AG04449 (cell line): ENCODE measurements at places on chromosomes 12 and 14.

DNA sequence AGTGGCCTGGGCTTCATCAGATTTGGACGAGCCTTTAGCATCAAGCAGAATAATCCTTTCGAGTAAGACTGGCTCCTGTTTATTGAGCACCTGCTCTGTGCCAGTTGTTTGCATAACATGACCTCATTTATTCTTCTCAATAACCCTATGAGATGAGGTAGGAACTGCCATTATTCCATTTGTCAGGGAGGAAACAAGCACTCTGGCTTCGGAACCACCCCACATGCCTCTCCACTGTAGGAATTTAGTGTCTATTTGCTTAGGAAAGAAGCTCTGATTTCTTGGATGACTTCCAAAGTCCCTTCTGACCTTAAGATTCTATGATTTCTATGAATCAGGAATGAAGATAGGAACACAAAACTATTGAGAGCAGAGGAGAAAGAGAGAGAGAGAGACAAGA lies 11.0 kb downstream of the SAMD4A start:
- no peak for DNase-seq

DNA sequence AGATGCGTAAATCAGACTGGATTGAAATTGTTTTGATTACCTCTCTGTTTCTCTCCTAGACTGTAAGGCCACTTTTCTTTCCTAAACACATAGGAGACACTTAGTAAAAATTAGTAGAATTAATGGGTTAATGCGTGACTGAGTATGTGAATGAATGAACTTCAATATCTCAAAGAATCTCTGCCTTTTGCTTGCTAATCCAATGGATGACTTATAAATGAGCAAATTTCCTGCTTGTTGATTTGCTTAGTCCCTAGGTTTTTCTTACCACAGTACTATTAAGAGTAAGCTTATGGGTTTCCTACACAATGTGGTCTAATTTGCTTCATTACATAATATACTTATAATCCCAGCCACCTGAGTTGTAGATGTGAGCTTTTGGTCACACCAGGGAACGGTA lies 164.1 kb downstream of the SRGAP1 start:
- DNase-seq = no peak

- no peak for DNase-seq
Measured at GRCh38 chr12:116592731-116593130, 33.5 kb downstream of the MAP1LC3B2 start.

- DNase-seq = no peak
Measured at GRCh38 chr14:98018628-98019027, 1221.4 kb downstream of the VRK1 start.

DNA sequence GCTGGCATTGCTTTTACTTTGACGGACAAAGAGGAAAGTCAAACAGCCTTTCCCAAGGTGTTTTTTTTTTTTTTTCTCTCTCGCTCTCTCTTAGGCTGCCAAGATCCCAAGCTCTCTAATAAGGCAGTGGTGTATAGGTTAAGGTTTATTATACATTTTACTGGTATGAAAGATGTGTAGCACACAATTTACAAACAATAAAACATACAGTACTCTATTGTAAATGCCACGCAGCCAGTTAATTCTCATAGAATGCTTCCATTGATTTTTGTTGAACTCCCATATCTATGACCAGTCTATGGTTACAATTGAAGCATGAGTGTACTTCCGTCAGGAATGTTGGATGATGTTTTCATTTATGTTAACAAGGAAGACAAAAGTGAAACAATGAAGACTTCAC lies 106.4 kb upstream of the GSC start:
- no peak for DNase-seq

DNA sequence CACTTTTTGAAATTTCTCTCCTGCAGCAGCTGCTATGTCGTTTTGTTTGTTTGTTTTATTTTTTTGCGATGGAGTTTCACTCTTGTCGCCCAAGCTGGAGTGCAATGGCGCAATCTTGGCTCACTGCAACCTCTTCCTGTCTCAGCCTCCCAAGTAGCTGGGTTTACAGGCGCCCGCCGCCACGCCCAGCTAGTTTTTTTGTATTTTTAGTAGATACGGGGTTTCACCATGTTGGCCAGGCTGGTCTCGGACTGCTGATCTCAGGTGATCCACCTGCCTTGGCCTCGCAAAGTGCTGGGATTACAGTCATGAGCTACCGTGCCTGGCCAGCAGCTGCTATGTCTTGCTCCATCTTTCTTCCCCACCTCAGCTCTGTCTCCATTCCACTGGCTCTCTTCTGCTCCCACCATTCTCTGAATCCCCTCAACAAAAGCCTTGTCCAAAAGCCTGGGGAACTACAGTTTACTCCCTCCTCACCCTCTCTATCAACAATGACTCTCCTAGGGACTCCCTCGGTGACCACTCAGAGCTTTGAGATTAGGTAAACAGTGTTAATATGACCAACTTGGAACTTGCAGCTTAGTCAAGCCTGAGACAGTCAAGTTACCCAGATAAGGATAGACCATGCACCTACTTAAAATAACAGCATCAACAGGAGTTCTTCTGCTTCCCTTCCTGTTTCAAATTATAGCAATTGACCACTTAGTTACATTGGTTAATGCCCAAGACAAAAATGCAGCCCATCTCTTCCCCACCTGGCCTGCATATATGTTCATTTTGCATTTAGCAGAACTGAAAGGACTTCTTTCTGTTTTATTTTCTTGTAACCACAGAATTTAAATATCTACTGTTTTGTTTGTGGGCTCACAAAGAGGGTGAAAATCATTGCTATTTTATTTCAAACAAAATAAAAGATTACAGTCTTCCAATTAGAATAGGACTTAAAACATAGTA lies 189.0 kb upstream of the AMIGO2 start:
- DNase-seq = no peak

DNA sequence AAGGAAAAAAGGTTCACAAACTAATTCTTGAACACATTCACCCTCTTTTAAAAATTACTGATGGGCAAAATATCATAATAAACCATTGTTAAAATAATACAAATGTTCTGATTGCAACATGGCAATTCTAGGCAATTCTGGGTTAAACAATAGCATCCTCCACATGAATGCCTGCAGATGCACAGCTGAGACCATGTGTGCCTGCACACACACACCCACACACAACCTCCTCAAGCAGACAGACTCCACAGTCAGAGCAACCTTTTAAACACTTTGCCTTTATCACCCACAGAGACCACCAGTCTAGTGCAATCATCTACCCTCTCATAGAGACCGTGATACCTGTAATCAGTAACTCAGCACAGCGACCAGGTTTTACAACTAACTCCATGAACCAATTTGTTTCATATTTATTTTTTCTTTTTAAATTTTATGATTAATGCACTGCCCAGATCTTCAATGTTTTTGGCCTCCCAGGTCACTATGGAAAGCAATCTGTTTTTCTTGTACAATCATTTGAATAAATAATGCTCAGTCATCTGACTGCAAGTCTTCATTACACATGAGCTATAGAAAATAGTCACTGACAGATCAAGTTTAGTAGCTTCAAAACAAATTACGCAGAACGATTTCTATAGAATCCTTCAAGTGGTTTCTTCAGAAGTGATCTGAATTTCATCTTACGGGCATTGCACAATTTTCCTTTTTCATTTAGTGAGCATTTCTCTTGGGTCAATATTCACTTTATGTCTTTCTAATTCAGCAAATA lies 105.8 kb downstream of the PRKD1 start:
- DNase-seq = no peak

GRCh38 chr12:8037046-8037663 lies 4.6 kb downstream of the FOXJ2 start:
- DNase-seq = no peak

- DNase-seq = no peak
Measured at GRCh38 chr12:122106843-122107242, 28.3 kb downstream of the MLXIP start.

DNA sequence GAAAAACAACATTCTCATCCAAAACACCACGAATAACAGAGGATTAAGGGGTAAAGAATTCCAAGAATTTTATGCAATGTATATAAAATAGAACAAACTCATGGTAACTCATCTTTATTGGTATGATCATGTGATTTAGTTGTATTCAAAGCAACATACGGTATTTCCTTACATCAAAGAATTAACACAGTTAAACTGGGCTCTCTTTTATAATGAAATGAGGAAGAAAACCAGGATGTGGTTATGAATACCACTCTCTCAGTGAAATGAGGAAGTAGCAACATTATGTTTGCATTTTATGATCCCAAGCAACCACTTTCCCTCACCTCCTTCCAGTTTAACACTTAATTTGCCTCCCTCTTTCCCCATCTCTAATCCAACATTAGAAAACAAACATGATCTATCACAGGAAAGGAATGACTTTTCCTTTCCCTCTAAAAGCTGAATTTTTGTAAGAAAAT lies 22.9 kb downstream of the SPTLC2 start:
- DNase-seq = peak; percentile 28

DNA sequence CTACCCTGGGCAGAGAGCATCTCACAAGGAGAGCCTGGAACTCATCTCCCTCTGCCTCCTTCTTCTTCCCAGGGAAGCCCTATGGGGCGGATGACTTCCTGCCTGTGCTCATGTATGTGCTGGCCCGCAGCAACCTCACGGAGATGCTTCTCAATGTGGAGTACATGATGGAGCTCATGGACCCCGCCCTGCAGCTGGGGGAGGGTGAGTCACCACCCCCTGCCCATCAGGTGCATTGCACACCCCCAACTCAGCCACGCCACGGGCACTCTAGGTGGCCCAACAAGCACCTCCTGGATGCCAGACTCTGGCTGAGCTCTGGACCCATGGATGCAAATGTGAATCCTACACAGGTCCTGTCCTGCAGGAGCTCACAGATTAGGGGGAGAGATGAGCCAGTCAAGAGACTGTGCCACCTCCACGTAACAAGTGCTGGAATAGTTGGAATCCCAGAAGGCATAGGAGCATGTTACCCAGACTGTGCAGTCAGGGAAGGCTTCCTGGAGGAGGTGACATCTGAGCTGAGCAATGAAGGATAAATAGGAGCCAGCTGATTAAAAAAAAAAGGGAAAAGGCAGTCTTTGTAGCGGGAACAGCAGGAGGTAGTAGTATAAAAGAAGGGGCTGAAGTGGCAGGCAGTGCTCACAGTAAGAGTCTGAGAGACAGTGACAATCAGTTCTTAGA lies 71.9 kb downstream of the LGMN start:
- no peak for DNase-seq

DNA sequence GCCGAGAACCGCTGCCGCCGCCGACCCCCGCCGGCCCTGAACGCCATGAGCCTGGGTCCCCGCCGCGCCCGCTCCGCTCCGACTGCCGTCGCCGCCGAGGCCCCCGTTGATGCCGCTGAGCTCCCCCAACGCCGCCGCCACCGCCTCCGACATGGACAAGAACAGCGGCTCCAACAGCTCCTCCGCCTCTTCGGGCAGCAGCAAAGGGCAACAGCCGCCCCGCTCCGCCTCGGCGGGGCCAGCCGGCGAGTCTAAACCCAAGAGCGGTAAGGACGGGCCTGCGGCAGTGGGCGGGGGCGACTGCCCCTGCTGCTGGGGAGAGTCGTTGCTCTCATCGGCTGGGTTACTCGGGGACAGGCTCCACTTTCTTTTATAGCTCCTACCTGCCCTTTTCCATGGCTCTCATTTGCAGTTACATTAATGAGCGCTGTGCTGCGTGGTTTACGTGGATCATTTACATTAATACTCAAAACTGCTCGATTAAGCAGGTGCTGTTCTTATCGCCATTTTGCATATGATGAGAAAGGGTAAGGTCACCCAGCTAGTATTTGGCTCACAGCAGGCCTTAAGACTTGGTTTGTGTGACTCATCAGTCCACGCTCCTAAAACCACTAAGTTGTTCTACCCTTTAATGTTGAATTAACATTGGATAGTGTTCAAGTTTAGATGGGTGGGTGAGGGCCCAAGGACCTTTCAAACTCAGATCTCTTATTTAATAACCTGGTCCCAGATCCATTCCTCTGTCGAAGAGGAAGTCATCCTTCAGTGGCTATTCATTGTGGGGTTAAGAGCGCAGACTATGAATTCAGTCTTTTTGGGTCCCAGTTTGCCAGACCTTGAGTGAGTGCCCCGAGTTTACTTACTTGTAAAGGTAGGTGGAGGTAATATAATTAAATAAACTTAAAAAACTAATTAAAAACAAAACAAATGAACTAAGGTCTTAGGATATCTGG lies 823 bp downstream of the RNF10 start:
- no peak for DNase-seq

GRCh38 chr12:64824130-64824499 lies 332 bp upstream of the TBC1D30 start:
- DNase-seq = no peak

- no peak for DNase-seq
Measured at GRCh38 chr12:34396861-34397590, 374.7 kb downstream of the ALG10 start.

GRCh38 chr14:75915045-75915444 lies 66.8 kb downstream of the TGFB3 start:
- DNase-seq = no peak
